ENCODE measurements at places on chromosomes 2 and 18.

DNA sequence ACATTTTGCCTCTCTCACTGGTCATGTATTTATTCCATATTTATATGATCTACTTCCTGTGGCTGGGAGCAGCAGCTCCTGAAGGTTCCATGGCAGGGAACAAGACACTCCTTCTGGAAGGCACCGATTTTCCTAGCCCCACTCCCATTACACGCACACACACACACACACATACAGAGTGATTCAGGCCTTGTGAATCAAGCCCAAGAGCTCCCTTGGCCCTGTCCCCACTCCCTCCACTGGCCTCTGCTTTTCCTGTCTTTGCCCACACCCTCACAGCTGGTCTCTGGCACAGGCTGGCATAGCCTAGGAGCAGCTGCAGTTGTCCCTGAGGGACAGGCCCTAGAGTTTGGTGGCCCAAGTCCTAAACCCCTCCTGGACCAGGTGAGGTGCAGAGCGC, 201.7 kb downstream of the NAPG start:
- no peak for DNase-seq

- no peak for DNase-seq
These were observed 11.1 kb upstream of the SLC66A3 start for GRCh38 chr2:11144077-11144737.

GRCh38 chr2:150889141-150889540, 372.5 kb downstream of the RBM43 start:
- no peak for DNase-seq

DNA sequence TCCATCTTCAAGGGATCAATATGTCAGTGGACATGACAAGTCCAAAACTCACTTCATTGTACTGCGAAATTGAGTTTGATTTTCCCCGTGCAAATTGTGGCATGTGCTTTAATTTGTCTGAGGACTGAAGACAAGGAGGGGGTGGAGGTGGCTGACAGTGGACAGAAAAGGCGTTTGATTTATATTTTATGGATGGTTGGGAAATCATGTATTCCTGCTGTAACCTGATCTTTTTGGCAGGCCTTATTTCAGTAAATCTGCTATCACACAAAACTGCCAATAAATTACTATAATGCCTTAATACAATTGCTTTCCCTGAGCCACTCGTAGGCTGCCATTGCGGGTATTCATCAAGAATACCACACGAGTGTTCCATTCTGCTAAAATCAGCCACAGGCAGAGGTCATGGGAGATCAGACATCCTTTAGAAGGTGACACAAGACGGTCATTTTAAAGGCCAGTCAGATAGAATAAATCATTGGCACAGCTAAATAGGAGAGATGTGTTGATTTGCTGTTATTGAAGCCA, 720.5 kb downstream of the MBD2 start:
- no peak for DNase-seq

- no peak for DNase-seq
These were observed 603.6 kb downstream of the FBXO15 start for GRCh38 chr18:73544032-73544431.

GRCh38 chr18:45863469-45863868, 38.0 kb downstream of the SIGLEC15 start:
- DNase-seq, result no peak

GRCh38 chr2:82839036-82839435, 1620.0 kb downstream of the SUCLG1 start:
- no peak for DNase-seq
